ENCODE measurements at places on chromosomes 7 and 10.

DNA sequence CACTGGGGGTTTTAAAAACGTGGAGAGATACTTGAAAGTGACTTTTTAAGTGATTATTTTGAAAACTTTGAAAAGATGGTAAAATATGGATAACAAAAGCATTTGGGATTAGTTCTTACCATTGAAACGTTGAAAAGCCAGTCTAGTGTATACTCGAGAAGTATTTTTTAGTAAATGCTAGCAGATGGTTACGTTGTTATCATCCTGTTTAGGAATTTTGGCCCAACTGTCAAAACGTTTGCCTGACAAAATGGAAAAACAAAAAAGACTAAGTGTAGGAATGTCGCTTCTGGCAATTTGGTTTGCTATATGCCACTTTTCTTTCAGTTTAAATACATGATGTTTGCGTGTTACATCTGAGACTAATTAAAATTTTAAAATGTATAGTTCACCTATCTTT is 1.2 kb downstream of the RBM33 start:
- DNase-seq, result no peak

- DNase-seq, result peak; percentile 63
These were observed 79.4 kb downstream of the VWC2 start for GRCh38 chr7:49852619-49853462.

GRCh38 chr7:156927571-156928405 is 21.7 kb upstream of the NOM1 start:
- DNase-seq, result no peak

GRCh38 chr7:73817121-73817520 is 13.7 kb upstream of the CLDN4 start:
- no peak for DNase-seq

Measured in suppressor macrophage (primary cell).